NCI-H526 (cell line): ENCODE measurements at places on chromosomes 12 and 14.
A peak's percentile ranks its signal among the peaks of the same experiment; 100 is the strongest.

- no peak for DNase-seq
Observed at GRCh38 chr12:113684908-113685782, 213.5 kb upstream of the LHX5 start.

- DNase-seq, result no peak
Observed at GRCh38 chr14:76424359-76424758, 48.4 kb downstream of the ESRRB start.

GRCh38 chr14:51053157-51053556, 41.7 kb downstream of the TRIM9 start:
- no peak for DNase-seq

GRCh38 chr14:75539561-75540478, 17.6 kb downstream of the BATF start:
- no peak for DNase-seq

DNA sequence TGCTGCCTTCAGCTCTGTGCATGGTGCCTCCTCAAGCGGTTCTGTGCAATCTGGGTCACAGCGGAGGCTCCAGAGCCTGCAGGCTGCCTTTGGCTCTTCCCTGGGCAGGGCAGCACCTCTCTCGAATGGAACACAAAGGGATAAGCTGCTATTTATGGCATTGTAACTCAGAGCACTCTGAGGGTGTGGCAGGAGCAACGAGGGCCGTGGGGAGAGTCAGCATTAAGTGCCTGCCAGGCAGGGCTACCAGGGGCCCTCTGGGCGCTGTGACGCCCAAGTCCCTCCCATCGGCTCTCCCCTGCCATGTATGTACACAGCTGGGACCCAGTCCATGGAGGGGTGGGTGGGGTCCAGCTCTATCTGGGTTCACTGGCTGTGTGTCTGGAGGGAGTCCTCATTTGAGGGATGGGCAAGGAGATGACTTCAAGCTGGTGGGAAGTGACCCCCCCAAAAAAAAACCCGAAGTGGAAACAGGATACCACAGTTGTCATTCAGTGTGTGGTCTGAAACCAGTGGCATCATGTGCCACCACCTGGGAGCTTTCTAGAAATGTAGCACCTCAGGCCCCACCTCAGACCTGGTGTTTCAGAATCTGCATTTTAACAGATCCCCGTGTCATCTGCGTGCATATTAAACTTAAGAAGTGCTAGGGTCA, 44.0 kb upstream of the OAS1 start:
- no peak for DNase-seq

DNA sequence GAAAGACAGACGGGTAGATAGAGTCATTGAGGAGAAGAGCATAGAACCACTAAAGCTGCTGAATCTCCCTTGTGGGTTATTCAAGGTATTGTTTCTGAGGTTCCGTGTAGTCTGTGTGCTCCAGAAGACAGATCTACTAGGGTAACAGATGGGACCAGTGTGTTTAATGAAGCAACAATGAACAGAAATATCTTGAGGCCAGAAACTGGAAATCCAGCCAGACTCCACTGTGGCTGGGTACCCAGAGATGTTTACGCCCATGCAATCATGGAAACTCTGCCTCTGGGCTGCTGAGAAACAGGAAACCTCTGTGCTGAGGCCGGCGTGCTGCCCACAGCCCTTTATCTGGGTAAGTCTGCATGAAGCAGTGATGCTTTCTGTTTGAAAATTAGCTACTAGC, 8.3 kb downstream of the PROX2 start:
- no peak for DNase-seq

- DNase-seq, result no peak
Observed at GRCh38 chr14:67232066-67232465, 9.2 kb upstream of the PALS1 start.

GRCh38 chr12:114684098-114684869, at the start of gene TBX3:
TSS of gene TBX3 (minus strand) at chr12:114684175. CDS start at chr12:114683200, 975 bp downstream.
- DNase-seq, result peak; percentile 99

DNA sequence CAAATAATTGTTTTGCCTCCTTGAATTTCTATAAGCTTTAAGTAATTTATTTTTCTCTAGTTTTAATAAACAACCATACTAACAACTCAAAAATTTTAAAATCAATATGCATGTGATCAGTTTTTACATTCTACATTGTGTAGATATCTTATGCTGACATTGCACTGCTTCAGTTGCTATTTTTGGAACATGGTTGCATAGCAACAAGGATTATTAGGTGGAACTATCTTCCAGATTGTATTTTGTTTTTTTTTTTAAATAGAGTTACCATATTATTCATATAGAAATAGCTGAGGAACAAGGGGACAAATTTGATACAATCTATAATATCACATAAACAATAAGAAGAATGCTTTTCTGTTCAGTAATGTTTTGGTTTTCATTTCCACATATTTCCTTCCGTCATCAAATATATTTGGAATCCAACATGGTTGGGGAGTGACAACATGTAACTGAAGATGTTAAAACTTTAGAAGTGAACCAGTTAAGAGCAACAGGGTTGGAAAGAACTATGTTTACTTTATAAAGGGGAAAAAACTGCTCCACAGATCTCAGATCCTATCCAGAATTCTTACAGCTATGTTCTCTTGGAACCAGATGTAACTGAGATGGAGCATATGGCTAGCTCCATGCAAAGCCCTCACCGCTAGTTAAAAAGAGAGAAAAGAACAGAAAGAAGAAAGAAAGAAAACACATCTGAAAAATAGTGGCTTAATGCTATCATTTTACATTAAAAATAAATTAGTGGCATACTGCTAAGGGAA, 235.5 kb downstream of the NELL2 start:
- DNase-seq, result no peak

- DNase-seq, result peak; percentile 62
Observed at GRCh38 chr12:26402648-26403047, 207.3 kb downstream of the SSPN start.

- no peak for DNase-seq
Observed at GRCh38 chr12:7128681-7129286, at the start of gene RBP5. TSS of gene RBP5 (minus strand) at chr12:7128889. CDS start at chr12:7128775, 114 bp downstream.

DNA sequence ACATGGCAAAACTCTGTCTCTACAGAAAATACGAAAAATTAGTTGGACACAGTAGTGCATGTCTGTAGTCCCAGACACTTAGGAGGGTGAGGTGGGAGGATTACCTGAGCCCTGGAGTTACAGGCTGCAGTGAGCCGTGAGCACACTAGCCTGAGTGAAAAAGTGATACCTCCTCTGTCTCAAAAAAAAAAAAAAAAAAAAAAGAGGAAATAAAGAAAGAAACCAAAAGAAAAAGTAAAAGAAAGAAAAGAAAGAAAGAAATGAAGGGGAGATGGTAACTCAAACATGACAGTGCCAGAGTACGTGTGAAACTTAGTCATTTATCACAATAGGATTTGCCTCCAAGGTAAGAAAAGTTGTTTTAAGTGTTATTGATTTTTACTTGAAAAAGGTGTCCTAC, 407.0 kb upstream of the MGAT4C start:
- DNase-seq, result no peak
